Aortic smooth muscle cell (primary cell): ENCODE measurements at places on chromosomes 2 and 18. TPM values are rescaled to one million over a fixed set of nuclear protein-coding genes. Genes with fewer than 3 reads are reported as not detected.

The POMC gene
- total RNA-seq, result 1.2 and 1.3 TPM in 2 replicates

The FEV gene
- total RNA-seq, result not detected in 2 replicates

The USP40 gene
- 32.0 and 32.7 TPM in 2 replicates for total RNA-seq

The CLEC4F gene
- total RNA-seq, result not detected in 2 replicates

The KCNS3 gene
- 0.66 and 1.5 TPM in 2 replicates for total RNA-seq

The TM4SF20 gene
- not detected in 2 replicates for total RNA-seq

The SERPINB10 gene
- 0.13 TPM in 1 of 2 replicates, not detected in the other for total RNA-seq

The COL4A4 gene
- total RNA-seq, result 22.1 and 33.4 TPM in 2 replicates

The ARPC2 gene
- 403 and 416 TPM in 2 replicates for total RNA-seq

The RUFY4 gene
- not detected in 2 replicates for total RNA-seq

The SCN9A gene
- 0.40 and 0.56 TPM in 2 replicates for total RNA-seq

The ZAP70 gene
- not detected in 2 replicates for total RNA-seq

The EVA1A gene
- total RNA-seq, result 28.4 and 29.3 TPM in 2 replicates

The REG1B gene
- not detected in 2 replicates for total RNA-seq

The TBR1 gene
- under 0.01 TPM in 1 of 2 replicates, not detected in the other for total RNA-seq

The B3GNT7 gene
- 0.25 and 0.26 TPM in 2 replicates for total RNA-seq

The SKA1 gene
- 8.0 and 12.7 TPM in 2 replicates for total RNA-seq

The UGT1A5 gene
- not detected in 2 replicates for total RNA-seq

The UGT1A10 gene
- not detected in 2 replicates for total RNA-seq

The KLHL41 gene
- 0.87 and 1.1 TPM in 2 replicates for total RNA-seq
